ENCODE measurements at places on chromosomes 7 and 10.

- no peak for DNase-seq
Measured at GRCh38 chr7:30921540-30922401, 10.1 kb downstream of the AQP1 start.

DNA sequence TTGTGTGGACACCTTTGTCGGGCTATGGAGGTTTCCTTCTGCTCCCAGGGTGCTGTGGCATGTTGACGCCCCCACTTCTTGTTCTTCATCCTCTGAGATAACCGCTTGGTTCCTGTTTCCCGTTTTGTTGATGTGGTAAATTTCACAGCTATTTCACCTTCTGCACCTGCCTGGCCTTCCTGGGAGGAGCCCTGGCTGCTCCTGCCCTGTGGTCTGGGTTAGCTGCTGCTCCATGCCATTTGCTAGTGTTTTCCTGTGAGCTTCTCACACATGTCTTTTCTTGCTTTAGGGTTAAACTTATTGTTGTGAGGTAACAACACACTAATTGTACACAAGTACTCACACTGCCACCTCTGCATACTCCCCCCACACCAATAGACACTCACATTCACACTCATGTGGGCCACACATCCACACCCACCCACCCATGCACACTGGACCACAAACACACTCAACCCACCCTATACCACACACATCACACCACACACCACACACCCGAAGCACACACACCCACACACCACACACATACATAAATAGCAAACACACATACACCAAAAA is 46.5 kb upstream of the MSMB start:
- DNase-seq = no peak

DNA sequence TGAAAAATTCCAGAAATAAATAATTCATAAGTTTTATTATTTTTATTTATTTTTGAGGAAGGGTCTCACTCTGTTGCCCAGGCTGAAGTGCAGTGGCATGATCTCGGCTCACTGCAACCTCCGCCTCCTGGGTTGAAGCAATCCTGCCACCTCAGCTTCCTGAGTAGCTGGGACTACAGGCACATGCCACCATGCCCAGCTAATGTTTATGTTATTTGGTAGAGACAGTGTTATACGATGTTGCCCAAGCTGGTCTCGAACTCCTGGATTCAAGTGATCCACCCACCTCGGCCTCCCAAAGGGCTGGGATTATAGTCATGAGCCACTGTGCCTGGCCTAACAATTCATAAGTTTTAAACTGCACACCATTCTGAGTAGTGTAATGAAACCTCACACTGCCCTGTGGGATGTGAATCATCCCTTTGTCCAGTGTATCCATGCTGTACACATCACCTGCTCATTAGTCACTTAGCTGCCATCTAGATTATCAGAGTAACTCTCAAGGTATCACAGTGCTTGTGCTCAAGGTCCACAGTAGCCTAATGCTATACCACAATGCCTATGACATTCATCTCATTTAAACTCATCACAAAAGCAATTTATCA is 17.9 kb downstream of the RTKN2 start:
- DNase-seq = no peak

GRCh38 chr7:135748770-135749169 is at the start of gene FAM180A:
TSS of gene FAM180A (minus strand) at chr7:135748813. CDS start at chr7:135748580, 233 bp downstream.
- DNase-seq = no peak

- DNase-seq = no peak
Measured at GRCh38 chr10:72061491-72061890, 26.9 kb downstream of the SPOCK2 start.

- DNase-seq = no peak
Measured at GRCh38 chr10:89151857-89152256, 55.3 kb downstream of the CH25H start.

DNA sequence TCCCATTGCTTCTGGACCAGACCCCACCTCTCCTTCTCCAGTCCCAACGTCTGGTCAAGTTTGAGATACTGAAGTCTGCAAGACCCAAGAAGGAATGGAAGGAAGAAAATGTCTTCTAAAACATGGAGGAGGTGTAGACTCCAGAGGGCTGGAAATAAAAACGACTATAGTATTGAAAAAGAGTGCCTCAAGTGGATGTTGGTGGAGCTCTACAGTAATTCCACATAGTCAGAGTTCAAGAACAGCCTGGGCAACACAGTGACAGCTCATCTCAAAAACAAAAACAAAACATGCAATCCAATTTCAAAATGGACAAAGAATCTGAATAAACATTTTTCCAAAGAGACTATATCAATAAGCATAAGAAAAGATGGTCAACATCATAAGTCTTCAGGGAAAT is 2.3 kb upstream of the PCGF6 start:
- DNase-seq = no peak
